Hepatocyte (in vitro differentiated cells): ENCODE measurements at places on chromosomes 13 and 19.

GRCh38 chr13:50073340-50073739 is 58.1 kb downstream of the KCNRG start:
- no peak for DNase-seq

DNA sequence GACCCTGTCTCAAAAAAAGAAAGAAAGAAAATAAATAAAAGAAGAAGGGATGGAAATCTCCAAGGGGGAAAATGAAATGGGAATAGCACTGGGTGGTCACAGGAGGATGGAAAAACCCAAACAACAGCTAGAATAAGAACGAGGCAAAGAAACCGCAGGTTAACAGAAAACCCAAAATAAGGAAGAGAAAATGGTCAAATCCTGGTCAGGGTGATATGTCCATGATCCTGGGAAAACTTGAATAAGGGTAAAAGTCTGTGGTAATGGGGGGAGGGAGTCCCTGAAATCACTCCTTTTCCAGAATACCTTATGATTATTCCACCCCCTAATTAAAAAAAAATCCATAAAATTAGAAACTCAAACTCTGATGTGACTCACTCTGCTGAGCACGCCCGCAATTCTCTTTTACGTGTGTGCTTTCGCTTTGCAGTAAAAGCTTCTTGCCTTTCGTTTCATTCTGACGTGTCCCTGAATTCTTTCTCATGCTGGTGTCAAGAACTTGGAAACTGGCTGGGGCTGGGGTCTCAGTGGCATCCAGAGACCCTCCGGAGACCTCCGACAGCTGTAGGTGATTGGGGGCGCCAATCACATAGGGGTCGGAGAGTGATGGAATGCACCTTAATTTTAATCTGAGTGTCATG is 4.3 kb upstream of the NAXD start:
- DNase-seq: no peak

DNA sequence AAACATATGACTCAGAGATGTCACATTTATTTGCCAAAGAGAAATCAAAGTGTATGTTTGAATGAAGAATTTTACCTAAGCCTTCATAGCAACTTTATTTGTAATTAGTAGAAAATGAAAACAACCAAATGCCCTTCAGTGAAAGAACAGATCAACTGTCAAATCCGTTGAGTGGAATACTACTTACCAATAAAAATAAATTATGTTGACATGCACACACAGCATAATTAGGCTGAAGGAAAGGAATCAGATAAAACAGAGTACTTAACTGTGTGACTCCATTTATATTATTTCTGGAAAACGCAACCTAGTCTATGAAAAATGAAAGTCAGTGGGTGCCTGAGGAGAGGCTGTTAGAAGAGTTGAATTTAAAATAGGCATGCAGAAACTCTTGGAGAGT is 1034.6 kb upstream of the PCDH9 start:
- DNase-seq: no peak

DNA sequence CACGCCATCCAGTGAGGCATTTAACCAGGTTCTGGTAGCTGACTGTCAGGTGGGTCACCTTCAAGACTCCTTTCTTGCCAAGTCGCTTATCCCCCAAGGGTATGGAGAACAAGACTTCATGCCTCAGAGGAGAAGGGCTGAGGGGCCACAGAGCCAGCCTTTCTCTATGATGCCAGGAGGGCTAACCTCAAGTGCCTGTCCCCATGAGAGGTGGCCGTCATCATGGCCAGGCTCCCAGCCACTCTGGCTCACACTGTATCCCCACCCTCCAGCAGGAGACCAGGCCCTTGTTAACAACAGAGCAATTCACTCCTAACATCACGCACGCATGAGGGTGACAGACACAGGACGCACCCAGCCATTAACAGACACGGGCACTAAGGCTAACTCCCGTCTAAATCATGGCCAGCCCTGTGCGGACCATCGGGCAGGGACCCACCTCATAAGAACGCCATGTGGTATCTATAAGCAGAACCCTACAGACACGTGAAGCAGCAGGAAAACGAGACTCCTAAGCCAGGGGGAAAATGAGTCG is 38.6 kb upstream of the ISYNA1 start:
- no peak for DNase-seq
